CD4-positive, alpha-beta T cell treated with Interleukin-21 for 1 hour (primary cell): ENCODE measurements at places on chromosomes 3 and 15.

GRCh38 chr3:180085122-180085710, 48.5 kb upstream of the PEX5L start:
- DNase-seq: no peak

GRCh38 chr3:81920816-81921215, 159.4 kb upstream of the GBE1 start:
- DNase-seq: no peak

DNA sequence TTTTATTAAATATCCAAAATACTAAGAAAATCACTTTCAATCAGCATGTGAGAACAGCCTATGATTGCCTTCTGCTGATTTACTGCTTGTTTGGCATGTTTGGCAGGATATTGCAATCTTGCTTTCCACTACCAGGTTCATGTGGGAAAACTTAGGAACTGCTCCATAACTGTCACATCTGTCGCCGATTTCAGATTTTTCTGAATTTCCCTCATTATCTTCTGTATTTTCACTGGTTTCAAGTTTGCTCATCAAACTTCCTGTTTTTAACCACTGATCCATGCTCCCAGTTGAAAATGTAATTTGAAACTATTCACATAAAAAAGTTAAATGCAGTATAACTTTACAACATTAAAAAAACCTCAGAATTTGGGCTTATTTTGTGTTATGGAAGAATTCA, 93.0 kb downstream of the NFKBIZ start:
- no peak for DNase-seq

GRCh38 chr3:197613199-197613598, 57.4 kb upstream of the BDH1 start:
- DNase-seq: peak; percentile 67

GRCh38 chr15:64096668-64097384, 1.0 kb downstream of the SNX1 start:
- peak; percentile 23 for DNase-seq

DNA sequence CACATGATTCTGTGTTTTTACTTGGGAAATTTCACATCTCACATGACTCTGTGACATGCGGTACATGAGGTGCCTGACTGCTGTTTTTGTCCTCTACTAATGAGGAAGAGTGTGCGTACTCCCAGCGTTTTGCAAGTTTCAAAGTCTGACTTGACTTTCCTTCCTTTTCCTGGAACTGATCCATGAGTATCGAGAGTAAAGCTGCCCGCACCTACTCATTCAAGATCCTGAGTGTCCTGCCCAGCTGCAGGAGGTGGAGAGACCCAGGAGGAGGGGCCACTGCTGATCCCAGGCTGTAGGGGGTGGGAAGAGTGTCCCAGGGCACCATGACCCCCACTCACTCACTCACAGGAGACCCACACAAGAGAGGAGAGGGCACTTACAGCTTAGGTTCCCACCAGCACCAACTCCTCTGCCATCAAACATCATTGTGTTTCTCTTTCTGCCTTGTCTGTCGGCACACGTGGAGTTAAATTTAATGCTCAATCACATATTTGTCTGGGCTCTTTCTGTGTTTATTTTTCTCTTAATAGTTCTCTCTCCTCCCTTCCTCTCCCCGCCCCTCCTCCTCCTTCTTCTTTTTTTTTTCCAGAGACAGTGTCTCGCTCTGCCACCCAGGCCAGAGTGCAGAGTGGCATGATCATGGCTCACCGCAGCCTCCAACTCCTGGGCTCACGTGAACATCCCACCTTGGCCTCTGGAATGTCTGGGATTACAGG, 1.4 kb downstream of the CCR5AS start:
- no peak for DNase-seq

DNA sequence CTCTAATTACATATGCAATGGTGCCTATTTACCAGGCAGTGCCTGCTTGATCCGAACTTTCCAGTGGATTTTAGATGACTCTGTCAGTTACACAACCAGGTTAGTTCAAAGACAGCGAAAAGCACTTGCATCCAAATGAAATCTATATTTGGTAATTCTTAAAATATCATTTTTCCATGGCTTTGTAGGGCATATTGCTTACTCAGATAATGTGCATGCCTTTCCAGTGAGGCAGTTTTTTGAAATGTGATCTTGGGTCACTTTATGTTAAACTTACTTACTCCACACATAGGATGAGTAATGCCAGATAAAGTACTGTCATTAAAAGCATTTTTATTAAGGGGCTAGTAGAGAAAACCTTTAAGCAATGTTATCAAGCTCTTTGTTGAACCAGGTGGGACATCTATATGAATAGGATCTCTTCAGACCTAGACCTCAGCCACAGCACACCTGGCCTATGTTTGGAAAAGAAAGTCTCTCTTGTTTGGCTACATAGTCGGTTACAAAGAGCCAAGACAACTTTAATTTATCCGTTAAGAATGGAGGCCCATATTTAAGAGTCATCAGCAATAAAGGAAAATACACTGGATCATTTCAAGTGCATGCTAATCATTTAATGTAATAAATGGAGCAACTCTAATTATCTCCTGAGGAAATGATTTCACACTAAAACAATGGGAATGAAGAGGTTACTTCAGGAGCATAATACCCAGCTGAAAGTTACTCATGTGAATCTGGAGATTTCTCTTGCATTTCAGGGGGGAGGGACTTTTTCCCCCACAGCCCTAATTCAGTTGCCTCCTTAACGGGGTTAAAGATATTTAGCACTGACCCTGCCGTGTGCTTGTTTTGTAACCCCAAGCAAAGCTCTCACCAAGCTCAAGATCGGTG, 56.3 kb upstream of the TMCO5A start:
- no peak for DNase-seq

GRCh38 chr15:31215490-31216214, 111.0 kb upstream of the KLF13 start:
- DNase-seq: peak; percentile 79

DNA sequence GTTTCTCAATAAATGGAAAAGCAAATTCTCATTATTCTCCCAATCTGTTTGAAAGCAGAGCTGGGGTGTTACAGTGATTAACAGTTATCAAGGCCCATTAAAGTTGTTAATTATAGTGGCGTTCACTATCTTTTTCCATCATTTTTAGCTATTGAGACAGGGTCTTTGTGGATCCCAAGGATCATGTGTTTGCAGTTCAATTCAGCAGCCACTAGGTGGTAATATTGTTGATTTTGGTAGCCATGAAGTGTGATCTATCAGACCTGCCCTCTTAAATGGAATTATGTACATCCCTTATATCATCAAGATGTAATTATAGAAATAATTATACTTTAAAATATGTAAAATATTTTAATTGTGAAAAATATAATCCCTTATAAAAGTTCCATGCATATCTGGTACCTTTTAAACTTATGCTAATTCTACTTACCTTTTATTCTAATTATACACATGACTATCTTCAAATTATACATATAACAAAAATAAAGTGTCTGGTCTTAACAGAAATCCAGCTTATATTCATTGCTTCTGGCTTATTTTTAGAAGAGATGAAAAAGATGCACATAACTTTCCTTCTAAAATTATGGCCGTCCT, 126.4 kb downstream of the GREM1 start:
- DNase-seq: no peak

DNA sequence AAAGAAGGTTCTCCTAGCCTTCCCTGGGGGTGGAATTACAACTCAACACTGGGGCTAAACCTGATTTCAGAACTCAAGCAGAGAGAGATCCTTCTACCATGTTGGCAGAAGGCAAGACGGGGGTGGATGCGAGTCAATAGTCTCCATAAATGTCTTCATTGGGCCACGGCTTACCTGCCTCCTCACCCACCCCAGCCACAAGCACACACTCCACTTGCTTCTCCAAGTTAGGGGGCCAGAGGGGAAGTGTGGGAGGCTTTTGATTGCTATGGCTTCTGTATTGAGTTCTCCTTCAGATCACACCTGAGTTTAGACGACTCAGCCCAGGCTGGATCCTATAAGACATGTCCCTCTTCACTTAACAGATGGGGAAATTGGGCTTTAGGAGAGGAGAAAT, 178.9 kb downstream of the UACA start:
- no peak for DNase-seq

GRCh38 chr3:16496008-16496407, 17.5 kb downstream of the RFTN1 start:
- DNase-seq: no peak
